ENCODE measurements at places on chromosomes 2 and 18.

DNA sequence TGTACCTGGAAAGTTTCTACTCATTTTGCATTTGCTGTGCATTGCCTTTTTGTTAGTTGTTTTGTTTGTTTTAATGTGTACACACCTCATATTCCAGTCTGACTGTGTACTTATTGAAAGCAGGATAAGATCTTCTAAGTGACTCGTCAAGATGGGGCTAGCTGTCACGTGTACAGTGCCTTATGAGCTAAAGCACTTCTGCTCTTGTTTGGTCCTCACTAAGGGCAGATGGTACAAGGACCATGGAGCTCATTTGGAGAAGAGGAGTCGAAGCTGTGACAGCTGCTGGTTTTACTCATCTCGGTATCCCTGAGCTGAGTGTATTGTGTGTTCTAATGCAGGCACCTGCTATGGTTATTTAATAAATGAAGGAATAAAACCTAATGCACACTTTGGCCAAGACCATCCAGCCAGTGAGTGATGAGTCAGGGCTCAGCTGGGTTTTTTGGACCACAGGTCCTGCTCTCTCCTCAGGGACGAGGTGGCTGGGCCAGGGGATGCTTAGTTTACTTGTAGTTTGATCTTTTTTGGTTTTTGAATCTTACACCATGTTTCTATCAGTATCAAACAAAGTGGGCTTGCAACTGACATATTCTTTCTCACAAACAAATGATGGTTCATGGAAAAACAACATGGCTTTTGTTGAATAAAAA lies 152.5 kb upstream of the APCDD1 start:
- DNase-seq, result no peak

- DNase-seq, result no peak
Measured at GRCh38 chr2:176733698-176734430, 464.6 kb downstream of the MTX2 start.

GRCh38 chr2:71129114-71129901 lies 721 bp downstream of the MCEE start:
- no peak for DNase-seq

DNA sequence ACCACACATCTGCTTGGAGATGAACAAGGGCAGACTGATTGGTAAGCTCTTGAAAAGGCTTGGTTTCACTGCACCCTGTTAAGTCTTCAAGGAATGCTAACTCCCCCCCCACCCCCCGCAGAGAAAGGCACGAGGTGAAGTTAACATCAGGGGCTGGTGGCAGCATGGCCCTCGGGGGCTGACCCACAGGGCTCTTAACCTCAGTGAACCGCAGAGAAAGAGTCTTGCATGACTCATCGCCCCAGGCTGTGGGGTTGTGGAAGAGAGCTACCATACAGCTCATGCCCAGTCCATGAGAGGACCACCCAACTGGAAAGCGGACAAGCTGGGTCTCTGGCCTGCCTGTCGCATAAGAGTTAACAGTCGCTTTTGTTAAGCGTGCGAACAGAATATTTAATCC lies 10.6 kb upstream of the CEP68 start:
- no peak for DNase-seq

- DNase-seq, result no peak
Measured at GRCh38 chr2:223526106-223526505, 76.1 kb downstream of the SCG2 start.

GRCh38 chr2:128549094-128549493 lies 230.4 kb upstream of the HS6ST1 start:
- DNase-seq, result no peak

GRCh38 chr2:71695235-71696120 lies 242.1 kb downstream of the DYSF start:
- DNase-seq, result no peak

DNA sequence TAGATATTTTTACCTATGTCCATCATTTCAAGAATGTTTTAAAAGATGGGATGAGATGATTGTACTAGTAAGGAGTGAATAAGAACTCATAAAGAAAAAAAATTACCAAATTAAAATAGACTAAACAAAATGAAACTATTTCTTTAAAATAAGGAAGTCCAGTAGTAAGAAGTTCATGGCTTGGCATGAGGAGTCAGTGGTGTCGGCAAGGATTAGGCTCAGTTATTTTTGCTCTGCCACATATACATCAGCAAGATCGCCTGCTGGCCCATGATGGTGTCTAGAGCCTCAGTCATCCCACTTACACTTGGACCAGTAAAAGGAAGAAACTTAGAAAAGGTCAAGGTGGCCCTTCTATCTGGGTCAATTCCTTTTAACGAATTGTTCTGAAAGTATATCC lies 300.9 kb upstream of the SLC8A1 start:
- no peak for DNase-seq

DNA sequence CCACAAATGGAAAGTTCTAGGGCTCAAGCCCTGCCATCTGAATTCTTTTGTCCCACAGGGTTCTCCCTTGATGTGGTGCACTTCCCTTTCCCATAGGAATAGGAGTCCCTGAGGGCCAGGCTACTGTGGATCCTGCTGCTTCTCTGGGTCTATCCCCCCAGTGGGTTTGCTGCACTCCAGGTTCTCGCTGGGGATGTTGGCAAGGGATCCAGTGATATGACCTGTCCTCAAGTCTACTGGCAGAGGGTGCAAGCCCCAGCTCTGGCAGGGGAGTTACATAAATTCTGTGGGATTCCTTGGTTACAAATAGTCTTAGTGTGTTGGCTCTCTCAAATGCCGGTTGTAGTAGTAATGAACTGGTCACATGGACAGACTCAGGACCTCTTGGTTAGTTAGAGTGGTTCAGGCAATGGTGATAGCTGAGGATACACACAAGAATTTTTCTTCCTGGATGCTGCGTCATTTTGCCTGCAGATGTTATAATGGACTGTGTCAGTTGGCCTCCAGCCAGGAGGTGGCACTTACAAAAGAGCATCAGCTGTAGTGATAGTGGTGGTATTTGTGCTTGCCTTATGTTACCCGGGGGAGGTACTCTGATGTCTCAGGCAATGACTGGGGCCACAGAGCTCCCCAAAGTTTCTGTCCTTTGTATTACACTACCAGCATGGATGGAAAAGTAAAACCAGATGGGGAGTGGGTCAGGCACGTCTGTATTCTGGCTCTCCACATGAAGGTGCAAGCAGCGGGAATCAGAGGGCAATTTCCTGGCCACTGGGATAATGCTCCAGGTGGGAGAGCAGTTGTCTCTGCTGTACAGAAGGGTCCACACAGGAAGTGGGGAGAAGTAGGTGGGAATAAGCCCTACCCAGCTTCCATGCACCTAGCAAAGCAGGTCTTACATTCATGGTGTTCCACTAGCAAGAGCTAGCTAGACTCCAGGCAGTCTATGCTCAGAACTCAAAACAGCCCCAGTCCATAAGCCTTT lies 267.9 kb downstream of the SOX11 start:
- DNase-seq, result no peak

DNA sequence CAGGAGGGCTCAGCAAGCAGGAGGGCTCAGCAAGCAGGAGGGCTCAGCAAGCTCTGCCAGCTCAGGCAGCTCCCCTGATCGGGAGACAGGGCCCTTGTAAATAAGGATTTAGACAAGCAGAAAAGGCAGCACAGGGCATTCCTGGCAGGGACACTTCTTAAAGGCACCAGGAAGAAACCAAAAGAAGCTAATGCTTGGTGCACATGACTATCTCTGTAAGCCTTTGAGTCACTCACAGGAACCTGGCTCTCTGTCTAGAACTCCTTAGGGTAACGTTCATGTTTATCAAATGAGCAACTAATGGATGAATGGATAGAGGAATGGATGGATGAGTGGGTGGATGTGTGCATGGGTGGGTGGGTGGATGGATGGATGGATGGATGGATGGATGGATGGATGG lies 28.4 kb downstream of the TMEM37 start:
- DNase-seq, result no peak

- DNase-seq, result no peak
Measured at GRCh38 chr18:46609048-46609447, 48.0 kb downstream of the LOXHD1 start.

GRCh38 chr2:148653437-148653836 lies 8.9 kb downstream of the EPC2 start:
- no peak for DNase-seq

DNA sequence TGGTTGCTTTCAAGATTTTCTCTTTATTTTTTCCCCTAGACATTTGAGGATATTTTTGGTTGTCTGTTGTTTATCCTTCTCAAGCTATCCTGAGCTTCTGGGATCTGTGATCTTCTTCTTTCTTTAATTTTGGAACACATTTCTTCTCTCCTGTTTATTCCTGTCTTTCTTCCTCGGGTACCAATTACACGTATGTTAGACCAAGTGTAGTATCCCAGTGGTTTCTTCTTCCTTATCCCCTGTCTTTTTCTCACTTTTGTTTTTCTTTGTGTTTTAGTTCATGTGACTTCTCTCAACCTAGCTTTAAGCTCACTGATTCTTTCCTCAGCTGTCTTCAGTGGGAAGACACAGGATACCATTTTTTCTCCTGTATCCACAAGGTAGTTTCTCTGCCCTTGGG lies 120.0 kb downstream of the GALR1 start:
- no peak for DNase-seq

GRCh38 chr18:65735155-65735554 lies 15.7 kb upstream of the CDH7 start:
- DNase-seq, result no peak

DNA sequence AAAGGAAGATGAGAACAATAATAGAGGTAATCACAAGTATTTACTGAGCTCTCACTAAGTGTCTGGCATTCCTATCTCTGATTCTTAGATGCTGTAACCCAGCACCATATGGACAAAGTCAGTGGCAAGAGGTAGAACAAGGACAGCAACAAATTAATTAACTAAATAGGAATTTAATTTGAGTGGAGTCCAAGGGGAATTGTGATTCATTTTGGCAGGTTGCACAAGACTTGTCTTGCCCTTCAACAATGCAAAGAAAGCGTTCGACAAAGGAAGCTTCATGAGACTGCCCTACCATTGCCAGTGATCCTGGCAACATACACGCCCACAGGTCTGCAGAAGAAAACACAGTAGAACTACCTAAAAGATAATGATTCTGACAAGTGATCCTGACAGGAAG lies 221.6 kb downstream of the RBM43 start:
- no peak for DNase-seq

GRCh38 chr18:68784071-68784470 lies 13.8 kb upstream of the CCDC102B start:
- no peak for DNase-seq

DNA sequence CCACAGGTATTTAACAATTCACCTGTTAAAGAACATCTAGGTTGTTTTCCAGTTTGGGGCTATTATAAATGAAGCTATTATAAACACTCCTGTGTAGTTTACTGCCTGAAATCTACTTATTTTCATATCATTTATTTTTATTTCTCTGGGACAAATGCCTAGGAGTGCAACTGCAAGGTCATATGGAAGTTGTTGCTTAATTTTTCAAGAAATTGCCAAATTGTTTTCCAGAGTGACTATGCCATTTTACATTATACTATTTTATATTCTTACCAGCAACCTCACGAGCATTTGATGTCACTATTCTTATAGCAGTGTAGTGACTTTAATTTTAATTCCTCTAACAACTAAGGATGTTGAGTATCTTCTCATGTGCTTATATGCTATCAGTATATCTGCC lies 298.4 kb downstream of the EXOC6B start:
- no peak for DNase-seq

DNA sequence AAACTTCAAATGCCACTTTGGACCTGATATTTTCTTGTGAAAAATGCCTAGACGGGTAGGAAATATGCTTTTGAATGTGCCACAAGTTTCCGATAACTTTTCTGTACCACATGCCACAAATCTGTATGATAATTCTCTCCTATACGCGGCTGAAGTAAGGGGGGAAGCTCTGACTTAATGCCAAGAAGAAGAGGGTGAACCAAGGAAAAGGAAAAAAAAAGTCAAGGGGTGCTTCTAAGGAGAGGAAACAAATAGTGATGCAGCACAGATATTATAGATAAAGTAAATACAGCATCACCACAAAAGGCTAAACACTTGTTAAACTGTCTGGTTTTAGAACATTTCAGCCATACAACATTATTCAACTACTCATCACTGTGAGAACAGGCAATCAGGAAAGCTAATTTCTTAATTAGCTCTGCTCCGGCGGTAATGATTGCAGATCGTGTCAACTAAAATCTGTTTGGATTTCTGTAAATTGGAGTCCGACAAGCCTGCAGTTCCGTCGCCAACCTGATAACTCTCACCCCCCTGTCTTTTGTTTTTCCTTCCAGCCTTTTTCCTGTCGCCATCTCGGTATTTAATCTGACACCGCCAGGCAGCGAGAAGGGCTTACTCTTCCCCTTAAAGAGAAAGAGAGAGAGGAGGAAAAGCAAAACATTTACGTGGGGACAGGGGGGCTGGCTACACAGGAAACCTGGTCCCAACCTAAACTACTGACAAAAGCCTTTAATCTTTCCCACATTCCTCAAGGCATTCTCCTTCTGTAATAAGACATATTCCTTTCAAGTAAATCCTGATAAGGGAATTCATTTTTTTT lies 67.5 kb downstream of the ZEB2 start:
- DNase-seq, result no peak

DNA sequence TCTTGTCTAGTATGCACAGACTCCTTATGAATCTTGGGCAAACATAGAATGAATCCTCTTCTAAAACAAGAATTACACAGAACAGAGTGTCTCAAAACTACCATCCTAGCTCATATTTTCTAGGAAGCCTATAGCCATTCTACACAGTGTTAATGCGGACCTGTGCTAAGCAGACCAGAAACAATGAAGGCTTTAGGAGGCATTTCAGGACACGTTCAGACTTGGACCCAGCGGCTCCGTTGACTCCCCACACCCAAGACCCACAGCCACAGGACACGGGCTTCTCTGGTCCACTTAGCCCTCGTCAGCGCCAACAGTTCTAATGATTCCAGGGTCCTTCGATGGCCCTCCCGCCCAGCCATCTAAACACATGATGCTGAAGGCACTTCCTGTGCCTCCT lies 182.2 kb downstream of the BCL11A start:
- DNase-seq, result no peak

DNA sequence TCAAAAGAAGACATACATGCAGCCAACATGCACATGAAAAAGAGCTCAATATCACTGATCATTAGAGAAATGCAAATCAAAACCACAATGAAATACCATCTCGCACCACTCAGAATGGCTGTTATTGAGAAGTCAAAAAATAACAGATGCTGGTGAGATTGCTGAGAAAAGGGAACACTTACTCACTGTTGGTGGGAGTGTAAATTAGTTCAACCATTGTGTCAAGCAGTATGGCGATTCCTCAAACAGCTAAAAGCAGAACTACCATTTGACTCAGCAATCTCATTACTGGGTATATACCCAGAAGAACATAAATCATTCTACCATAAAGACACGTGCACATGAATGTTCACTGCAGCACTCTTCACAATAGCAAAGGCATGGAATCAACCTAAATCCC lies 95.5 kb upstream of the XIRP2 start:
- no peak for DNase-seq

GRCh38 chr2:181948227-181948626 lies 37.4 kb upstream of the PPP1R1C start:
- DNase-seq, result no peak

DNA sequence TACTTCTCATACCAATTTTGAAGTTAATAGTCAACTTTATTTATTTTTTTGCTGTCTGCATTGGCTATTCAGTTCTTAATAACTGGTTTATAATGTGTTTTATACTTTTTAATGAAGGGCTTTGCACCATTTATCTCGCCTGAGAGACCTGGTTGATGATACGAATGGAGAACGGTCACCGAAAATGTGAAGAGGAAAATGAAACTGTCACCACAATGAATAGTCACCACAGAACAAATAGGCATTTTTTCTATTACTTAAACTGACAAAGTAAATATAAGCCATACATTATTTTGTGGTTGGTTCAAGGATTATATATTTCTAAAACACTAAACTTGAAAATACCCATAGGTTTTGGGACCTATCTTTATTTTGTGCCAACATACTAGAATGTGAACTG lies 20.4 kb downstream of the C18orf54 start:
- DNase-seq, result no peak

Data from AG04450 (cell line).